T-helper 2 cell treated with Interferon-gamma antibody and Interleukin-4, amounts not matched to agents 5 μg/mL and 100 μg/mL, for 36 hours (primary cell): ENCODE measurements at places on chromosomes 1 and 21.

DNA sequence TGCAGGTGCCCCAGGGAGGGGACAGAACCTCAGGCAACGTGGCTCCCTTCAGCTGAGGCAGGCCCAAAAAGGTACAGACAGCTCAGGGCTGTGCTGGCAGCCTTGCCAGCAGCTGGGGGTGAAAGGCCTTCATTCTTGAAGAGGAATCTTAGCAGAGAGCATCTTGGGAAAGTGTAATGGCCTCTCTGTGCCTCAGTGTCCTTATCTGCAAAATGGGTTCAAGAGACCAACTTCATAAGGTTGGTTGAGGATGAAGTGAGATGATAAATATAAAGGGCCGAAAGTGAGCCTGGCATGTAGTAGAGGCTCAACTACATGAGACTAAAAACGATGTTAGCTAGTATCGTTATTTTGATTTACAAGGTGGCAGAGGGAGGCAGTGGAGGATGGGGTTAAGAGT is 26.2 kb downstream of the TMCO4 start:
- no peak for DNase-seq

DNA sequence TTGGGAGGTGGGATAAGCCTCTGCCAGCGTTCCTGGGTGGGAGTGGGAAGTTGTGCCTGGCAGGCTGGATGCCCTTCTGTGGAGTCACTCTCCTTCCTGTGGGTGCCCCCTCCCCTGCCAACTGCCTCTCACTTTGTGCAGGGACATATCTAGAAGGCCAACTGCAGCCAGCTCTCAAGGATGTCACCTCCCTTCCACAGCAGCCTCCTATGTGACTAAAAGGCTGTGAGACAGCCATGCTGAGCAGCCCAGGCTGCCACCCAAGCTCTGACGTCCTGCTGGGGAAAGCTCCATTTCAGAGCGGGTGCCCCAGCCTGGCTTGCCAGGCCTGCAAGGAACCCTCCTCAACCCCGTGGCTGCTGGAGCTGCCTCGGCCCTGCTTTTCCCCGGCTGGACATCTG is 19.6 kb upstream of the SLC26A9 start:
- DNase-seq, result no peak

- peak; percentile 29 for DNase-seq
Measured at GRCh38 chr1:12088607-12089006, 25.5 kb downstream of the TNFRSF8 start.

DNA sequence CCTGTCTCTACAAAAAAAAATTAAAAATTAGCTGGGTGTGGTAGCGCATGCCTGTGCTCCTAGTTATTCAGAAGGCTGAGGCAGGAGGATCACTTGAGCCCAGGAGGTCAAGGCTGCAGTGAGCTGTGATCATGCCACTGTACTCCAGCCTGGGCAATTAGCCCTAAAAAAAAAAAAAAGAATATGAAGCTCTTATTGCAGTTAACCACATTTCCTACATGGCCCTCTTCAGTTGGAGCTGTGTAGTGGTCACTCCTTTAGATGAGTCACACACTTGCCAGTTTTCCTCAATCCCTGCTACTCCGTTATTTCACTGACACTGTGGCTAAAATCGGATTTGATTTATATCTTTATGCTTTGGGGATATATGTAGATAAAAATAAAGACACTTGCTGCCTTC is 11.8 kb downstream of the NFYC start:
- DNase-seq, result no peak

DNA sequence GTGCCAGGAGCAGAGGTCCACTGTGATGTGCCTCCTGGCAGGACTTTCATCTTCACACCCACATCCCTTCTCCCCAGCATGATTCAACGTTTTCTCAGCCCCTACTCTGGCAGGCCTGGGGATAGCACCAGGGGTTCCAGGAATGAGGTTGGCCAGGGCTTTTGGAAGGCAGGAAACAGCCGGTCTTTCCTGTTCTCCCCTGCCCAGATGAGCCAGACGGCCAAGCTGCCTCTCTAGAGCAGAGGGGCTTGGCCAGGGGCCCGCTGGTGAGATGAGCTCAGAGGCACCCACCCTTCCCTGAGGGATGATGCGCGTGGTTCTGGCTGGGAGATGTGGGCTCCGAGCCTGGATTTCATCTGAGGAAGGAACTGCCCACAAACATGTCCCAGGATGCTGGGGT is 4.3 kb upstream of the MFAP2 start:
- DNase-seq, result no peak

GRCh38 chr21:17114045-17114444 is 398.8 kb upstream of the CXADR start:
- no peak for DNase-seq

GRCh38 chr21:45623436-45623835 is 20.1 kb upstream of the PCBP3 start:
- DNase-seq, result no peak

- no peak for DNase-seq
Measured at GRCh38 chr1:226655251-226656163, 83.6 kb downstream of the ITPKB start.
